Brain (organoid and tissue), 16 donors: ENCODE measurements at places on chromosomes 3 and 15.
A peak's percentile ranks its signal among the peaks of the same experiment; 100 is the strongest.

- DNase-seq: no peak
Measured at GRCh38 chr15:38894243-38894948, 329.8 kb upstream of the RASGRP1 start.

- no peak for DNase-seq
Measured at GRCh38 chr3:149726716-149727407, 25.4 kb downstream of the COMMD2 start.

- DNase-seq: no peak
Measured at GRCh38 chr15:90873998-90874605, 5.7 kb downstream of the FURIN start.

GRCh38 chr3:49476563-49476962 lies 6.5 kb downstream of the DAG1 start:
- no peak for DNase-seq

DNA sequence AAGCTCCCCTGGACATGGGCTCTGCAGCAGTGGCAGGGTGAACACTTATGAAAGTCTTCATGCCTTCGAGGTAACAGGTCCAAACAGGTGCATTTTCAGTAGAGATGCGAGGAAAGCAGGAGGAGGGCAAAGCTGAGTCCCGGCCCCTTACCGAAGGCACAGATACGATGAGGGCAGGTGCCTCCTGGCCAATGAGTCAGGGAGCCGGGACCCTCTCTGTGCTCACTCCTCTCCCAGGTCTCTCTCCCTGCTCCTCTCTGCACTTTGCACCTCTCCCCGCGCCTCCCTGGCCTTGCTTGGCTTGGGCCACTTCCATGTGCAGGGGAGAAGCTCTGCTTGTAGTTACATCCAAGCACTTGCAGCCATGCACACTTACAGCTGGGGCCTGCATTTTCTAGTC lies 187.1 kb downstream of the ATP10A start:
- DNase-seq: no peak

GRCh38 chr15:39546842-39547241 lies 34.0 kb upstream of the THBS1 start:
- DNase-seq: no peak

DNA sequence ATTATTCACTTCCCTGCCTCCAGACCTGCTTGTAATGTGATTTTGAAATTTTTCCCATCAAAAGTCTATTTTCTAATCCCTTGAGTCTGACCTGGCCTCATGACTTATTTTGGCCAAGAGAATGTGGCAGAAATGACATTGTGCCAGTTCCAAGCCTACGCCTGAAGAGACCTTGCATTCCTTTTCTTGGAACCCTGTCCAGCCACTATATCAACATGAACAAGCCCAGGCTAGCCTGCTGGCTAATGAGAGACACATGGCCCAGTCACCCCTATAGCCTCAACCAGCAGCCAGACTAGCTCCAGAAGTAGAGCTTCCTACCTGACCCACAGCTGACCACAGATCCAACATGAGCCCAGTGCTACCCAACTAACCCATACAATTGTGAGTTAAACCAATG lies 121.1 kb upstream of the ACP3 start:
- no peak for DNase-seq

- no peak for DNase-seq
Measured at GRCh38 chr3:95629802-95630201, 1184.6 kb upstream of the EPHA6 start.

- peak; percentile 70 for DNase-seq
Measured at GRCh38 chr3:88626456-88627120, 476.8 kb downstream of the C3orf38 start.

DNA sequence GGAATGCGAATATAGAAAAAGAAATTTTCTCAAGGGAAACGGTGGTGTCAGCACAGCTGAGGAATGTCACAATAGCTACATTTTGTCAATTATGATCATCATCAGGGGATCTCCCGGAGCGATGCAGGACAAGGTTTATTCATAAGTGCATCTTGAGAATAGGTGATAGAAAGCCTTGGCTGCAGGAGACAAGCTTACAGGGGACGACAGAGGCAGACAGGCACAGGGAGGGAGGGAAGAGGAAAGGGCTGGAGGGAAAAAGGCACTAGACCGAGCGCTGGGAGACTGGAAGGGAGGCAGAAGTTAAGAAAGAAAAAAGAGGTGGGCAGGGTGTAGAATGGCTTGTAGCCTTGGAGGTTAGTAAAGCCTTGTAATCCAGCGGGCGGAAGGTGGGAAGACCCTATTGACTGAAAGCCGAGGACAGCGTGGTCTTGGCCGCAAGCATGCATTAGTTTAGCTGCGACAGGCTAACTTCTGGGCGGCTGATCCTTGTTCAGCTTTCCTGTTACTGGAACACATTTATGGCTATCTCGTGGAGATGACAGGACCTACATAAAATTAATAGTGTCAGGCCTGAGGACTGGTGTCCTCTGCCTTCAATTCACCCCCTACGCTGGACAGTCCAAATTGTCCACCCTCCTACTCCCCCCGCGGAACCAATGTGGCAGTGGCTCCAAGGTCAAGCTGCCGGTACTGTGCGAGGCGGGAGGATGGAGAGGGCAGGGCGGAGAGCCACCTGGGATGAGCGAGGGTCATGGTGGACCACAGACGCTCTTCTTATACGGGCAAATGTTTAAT lies 1.4 kb upstream of the NECTIN3 start:
- DNase-seq: peak; percentile 37

GRCh38 chr15:62953021-62953420 lies 89.5 kb upstream of the TPM1 start:
- DNase-seq: no peak

DNA sequence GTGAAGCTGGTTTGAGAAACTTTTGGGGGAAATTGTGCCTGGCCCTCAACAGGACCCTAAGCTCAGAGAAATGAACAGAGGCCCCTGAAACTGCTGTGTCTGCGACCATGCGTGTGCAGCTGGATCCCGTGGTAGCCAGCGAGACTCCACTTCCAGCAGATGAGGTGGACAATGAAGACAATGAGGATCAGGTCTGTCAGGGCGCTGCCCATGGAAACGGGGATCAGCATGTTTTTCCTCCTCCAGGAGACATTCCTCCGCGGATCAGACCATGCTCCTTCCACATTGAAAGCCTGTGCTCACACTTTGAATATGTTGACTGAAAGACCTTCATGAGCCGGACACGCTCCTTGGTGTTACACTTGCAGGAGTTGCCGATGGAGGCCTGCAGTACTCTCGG lies 1439.8 kb upstream of the ALCAM start:
- no peak for DNase-seq

GRCh38 chr3:20185331-20185678 lies 701 bp downstream of the SGO1 start:
- DNase-seq: no peak

DNA sequence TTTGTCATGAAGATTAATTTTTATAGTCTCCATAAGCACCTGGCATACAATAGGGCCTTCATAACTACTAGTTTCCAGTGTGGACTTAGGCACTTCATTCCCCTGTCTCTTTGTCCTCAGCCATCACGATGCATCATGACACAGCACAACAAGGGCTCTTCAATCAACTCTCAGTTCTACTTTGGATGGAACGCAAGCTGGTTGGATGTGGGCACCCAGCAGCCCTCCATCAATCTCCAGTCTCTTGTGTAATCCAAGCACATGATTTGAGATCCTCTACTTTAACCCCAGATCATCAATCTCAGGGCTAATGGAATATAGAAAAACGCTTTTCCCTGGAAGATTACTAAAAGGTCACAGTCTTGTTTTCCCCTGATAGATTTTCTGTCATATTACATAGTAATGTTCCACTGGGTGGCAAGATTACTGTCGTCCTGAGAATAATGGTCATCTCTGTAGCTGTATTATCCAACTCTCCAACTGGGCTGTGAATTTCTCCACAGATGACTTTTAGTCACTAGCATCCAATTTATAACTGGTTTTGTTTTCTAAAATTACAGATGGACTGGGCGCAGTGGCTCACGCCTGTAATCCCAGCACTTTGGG lies 22.9 kb upstream of the CHRNA7 start:
- DNase-seq: no peak

- no peak for DNase-seq
Measured at GRCh38 chr3:131299836-131300235, 81.7 kb upstream of the NUDT16 start.

DNA sequence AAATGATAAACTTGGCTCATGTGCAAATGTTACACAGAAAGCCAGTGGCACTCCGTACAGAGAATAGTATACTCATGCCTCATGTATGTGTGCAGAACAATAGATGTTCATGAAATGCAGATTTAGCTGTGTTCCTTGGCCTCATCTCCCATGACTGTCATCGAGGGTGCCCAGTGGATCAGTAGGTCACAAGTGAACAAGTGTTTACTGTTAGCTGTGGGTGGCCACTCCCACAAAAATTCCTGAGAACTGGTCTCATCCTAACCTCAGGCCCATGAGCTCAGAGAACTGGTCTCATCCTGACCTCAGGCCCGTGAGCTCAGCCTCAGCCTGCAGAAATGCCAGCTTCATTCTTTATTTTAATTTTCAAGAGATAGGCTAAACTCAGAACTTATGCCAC lies 124.1 kb downstream of the GADL1 start:
- DNase-seq: no peak

DNA sequence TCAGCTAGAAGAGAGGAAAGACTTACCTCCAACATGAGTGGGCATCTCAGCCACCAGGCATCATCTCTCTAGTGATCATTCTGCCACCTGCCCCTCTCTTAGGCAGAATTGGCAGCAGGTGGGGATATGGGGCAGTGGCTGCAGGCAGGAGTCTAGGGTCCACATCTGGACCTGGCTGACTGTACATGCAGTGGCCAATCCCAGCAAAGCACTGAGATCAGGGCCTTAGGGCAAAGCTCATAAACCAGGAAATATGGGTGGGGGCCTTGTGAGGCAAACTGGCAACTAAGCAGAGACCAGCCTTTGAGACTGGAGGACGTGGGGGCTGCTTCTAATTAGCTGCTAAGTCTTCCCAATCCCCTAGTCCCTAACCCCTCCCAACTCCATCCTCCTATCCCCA lies 12.9 kb downstream of the POMGNT2 start:
- no peak for DNase-seq

GRCh38 chr15:55494931-55495330 lies 13.1 kb downstream of the DNAAF4 start:
- no peak for DNase-seq

- no peak for DNase-seq
Measured at GRCh38 chr15:70715840-70716485, 47.4 kb downstream of the UACA start.

DNA sequence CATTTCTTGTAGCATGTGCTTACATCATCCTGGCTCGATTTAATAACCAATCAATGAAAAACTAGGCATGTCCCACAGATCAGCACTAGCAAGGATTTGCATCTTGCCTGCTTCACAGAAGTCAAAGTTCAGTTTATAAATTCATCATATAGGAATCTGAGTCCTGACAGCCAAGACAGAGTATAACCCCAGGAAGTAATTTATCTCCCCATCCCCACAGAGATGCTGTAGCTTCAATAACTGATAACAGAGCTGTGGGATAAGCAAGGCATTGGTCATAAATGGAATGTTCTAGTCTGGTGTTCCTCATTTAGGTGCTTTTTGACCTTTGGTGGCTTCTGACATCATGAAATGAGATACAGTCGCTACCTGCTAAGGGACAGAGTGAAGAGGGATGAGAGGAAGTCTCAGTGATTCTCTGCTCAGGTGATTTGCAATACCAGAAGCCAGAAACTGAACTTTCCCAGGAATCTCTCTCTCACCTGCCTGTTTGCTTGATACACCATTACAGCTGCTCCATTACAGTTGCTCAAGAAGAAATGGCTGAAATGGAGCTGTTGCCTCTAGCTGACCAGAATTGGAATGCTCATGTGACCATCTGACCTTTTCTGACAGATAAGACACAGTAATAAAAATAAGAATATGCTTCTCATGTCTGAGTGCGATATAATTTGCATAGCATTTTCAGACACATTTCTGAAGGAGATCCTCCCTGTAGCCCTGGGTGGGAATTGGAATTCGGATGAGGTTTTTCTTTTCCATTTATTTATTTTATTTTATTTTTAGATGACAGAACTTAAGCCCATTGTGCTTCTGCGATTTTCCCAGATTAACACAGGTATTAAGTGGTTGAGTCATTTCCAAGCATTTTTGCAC lies 217.1 kb upstream of the KCNMB2 start:
- DNase-seq: no peak

DNA sequence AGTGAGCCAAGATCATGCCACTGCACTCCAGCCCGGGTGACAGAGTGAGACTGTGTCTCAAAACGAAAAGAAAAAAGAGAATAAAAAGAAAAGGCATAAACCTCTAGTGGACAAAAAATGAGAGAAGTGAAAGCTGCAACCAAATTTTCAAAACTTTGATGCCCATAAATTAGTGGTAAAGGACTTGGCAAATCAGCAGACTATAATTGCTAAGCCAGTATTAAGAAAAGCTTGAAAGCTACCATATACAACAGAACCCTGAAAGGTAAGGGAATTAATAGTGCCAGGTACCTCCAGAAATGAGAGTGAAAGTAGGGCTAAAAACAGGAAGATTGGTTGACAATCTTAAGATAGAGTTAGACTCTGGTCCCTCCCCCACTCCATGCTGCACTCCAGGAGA lies 32.9 kb upstream of the SLC22A13 start:
- DNase-seq: no peak

- no peak for DNase-seq
Measured at GRCh38 chr3:51705276-51706020, 1.4 kb upstream of the GRM2 start.

GRCh38 chr3:194556086-194557056 lies 69.6 kb upstream of the ATP13A3 start:
- no peak for DNase-seq

DNA sequence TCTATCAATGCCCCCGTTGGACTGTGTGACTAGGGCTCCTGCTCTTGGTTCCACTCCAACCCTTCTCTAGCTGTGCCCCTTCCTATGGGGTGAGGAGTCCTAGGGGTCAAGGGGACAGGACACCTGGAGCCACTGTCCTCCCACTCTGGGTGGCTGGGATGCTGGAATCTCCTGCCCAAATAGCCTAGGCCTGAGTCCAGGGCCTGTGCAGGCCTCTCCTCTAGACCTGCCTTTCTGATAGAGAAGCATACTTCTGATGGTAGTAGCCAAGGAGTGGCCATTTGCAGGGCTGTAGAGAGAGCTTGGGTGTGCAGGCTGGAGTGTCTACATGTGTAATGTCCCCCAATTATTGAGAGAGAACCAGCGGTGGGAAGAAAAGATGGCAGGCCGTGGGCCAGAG lies 54.2 kb downstream of the ITGA11 start:
- DNase-seq: no peak

DNA sequence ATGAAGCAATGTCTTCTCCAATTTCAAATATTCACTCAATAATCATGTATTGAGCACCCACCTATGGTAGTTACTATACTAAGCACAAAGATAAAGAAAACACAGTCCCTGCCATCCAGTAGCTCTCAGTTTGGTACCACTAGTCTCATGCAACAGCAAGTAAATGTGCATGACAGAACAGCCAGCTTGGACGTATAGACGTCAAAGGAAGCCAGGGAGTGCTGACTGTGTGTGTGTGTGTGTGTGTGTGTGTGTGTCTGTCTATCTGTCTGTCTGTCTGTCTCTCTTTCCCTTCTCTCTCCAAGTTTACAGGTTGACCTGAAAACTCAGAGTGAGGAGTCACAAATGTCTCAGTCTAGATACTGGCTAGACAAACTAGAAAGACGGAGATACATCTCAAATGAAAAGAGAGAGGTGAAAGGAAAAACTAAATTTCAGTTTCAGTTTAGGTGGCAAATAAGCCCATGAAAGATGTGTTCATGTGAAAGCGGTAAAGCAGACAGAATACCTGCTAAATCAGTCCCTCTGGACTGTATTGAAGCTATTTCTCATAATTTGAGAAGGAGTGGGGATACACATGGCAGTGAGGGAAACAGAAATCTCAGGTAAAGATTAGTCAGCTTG lies 141.1 kb upstream of the PTPRG start:
- no peak for DNase-seq

- no peak for DNase-seq
Measured at GRCh38 chr3:49699281-49699979, 10.1 kb downstream of the RNF123 start.

- no peak for DNase-seq
Measured at GRCh38 chr3:126155819-126156218, 24.6 kb downstream of the ALDH1L1 start.
